ENCODE measurements at places on chromosomes 13 and 19.

DNA sequence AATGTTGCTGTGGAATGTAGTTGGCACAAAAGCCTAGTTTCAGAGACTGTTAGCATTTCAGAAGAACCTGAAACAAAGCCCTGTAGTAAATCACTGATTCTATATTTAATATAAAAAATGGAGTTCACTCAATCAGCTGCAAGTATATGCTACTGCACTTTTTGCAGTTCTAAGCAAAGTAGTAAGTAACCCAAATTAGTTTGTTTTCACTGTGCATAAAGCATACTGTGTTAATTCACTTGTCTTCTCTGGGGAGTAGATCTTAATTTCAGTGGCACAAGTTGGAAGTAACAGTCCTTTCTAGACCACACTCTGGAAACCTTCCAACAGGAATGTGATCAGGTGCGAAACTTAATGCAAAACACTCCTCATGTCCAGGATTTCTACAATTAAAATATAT is 139.3 kb downstream of the DACH1 start:
- DNase-seq, result no peak

GRCh38 chr13:25692099-25692498 is 320.3 kb downstream of the ATP8A2 start:
- DNase-seq, result no peak

GRCh38 chr13:32150794-32151193 is 119.2 kb downstream of the FRY start:
- no peak for DNase-seq

- no peak for DNase-seq
These were observed 14.4 kb downstream of the BCAM start for GRCh38 chr19:44823373-44823698.

DNA sequence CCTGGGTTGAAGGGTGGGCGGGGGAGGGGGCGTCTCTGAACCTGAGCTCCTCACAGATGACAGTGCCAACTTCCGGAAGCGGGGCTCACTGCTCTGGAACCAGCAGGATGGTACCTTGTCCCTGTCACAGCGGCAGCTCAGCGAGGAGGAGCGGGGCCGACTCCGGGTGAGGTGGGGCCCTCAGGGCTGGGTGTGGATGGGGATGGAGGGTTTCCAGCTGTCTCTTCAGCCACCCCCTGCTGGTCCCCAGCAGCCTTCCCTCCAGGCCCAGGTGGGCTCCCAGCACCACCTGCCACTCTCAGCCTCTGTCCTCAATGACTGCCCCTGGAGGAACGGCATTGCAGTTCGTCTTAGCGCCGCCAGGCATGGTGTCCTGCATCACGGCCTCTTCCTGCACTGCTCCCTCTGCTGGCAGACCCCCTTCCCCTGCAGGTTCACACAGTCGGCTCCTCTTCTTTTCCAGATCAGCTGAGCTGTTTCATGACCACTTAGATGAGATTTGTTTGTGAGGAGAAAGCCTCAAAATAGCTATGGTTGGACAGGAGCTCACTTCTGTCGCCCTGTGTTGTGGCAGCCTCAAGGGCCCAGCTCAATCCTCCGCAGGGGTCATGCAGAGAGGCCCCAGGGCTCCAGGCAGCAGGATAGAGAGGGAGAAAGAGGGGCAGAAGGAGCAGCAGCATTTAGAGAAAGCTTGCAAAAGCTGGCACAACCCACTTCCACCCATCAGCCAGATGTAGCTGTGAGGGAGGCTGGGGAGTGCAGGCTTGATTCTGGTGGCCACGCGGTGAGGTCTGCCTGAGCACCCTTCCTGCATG is 2.5 kb upstream of the GARIN5A start:
- DNase-seq, result no peak

GRCh38 chr19:6963244-6963852 is 57.9 kb downstream of the MBD3L2B start:
- DNase-seq, result no peak

DNA sequence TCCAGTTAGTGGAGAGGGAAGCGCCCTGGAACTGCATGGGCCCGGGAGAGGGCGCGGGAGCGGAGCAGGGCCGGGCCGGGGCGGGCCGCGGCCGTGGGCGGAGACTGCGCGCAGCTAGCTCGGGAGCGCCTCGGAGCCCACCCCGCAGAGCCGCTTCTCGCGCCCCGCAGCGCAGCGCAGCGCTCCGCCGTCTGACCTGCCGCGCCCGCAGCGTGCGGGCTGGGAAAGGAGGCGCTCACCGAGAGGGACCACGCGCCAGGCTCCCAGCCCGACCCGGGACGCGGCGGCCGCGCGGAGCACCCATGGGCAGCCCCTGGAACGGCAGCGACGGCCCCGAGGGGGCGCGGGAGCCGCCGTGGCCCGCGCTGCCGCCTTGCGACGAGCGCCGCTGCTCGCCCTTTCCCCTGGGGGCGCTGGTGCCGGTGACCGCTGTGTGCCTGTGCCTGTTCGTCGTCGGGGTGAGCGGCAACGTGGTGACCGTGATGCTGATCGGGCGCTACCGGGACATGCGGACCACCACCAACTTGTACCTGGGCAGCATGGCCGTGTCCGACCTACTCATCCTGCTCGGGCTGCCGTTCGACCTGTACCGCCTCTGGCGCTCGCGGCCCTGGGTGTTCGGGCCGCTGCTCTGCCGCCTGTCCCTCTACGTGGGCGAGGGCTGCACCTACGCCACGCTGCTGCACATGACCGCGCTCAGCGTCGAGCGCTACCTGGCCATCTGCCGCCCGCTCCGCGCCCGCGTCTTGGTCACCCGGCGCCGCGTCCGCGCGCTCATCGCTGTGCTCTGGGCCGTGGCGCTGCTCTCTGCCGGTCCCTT is at the start of gene MLNR:
TSS of gene MLNR (plus strand) at position 303 of the 820 bp plus-strand sequence. CDS start at position 303, 0 bp downstream.
- DNase-seq, result peak; percentile 18

- DNase-seq, result no peak
These were observed 1250.7 kb downstream of the UQCRFS1 start for GRCh38 chr19:27962264-27962663.

- DNase-seq, result peak; percentile 77
These were observed 34.2 kb downstream of the TDRD3 start for GRCh38 chr13:60431108-60431700.

- DNase-seq, result no peak
These were observed 2.8 kb downstream of the ZNF536 start for GRCh38 chr19:30374865-30375552.

GRCh38 chr13:66574606-66575005 is 655.5 kb downstream of the PCDH9 start:
- no peak for DNase-seq

GRCh38 chr19:10854350-10855089 is 6.3 kb downstream of the C19orf38 start:
- no peak for DNase-seq

DNA sequence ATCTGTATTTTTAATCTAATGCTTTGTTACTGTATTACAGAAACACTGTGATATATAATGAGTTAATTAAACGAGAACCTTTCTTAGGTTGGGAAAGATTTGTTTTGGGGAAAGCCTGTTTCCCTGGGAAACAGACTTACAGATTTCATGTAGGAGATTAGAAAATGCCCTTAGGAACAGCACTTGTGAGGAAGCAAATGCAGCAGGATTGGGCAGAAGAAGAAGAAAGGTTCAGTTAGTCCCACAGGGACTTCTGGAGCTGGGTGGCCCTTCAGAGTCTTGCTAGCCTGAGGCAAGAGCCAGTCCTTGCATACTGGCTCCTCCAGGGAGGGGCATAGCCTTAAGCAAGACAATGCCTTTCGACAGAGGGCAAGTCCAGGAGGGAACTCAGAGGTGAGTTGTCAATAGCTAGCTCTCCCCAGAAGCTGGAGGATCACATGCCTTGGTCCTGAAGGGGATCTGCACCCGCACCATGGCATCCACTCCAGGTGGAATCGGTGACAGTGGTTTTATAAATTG is 36.8 kb downstream of the N4BP2L1 start:
- no peak for DNase-seq

GRCh38 chr13:35712907-35713761 is 236.6 kb upstream of the MAB21L1 start:
- DNase-seq, result no peak

- no peak for DNase-seq
These were observed 9.7 kb upstream of the SPACA4 start for GRCh38 chr19:48596679-48597465.

GRCh38 chr19:28556371-28556770 is 656.6 kb downstream of the UQCRFS1 start:
- DNase-seq, result peak; percentile 2

GRCh38 chr13:110525328-110526319 is 35.9 kb downstream of the RAB20 start:
- DNase-seq, result peak; percentile 43

DNA sequence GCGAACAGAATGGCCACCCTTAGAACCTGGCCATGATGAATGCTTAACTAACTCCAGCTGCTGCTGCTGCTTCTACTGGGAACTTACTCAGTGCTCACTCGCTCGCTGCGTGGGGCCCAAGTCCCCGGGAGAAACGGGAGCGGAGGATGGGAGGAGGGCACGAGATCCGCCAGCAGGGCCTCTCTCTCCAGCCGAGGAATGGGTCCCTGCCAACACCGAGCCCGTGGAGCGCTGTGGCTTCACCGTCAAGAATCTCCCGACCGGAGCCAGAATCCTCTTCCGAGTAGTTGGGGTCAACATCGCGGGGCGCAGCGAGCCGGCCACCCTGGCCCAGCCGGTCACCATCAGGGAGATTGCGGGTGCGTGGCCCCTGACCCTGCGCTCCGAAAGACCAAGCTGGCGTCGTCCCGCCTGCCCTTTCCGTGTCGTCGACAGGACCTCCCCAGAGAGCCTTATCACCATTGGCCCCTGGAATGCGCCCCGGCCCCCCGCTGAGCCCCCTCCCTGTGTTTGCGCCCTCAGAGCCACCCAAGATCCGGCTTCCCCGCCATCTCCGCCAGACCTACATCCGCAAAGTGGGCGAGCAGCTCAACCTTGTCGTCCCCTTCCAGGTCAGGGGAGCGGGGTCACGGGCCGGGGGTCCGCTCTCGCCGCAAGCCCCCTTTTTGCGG is 17.8 kb upstream of the EMC10 start:
- no peak for DNase-seq

GRCh38 chr19:50717891-50718254 is 1.7 kb downstream of the SHANK1 start:
- DNase-seq, result no peak

GRCh38 chr13:91948736-91949135 is 550.3 kb downstream of the GPC5 start:
- DNase-seq, result peak; percentile 11

DNA sequence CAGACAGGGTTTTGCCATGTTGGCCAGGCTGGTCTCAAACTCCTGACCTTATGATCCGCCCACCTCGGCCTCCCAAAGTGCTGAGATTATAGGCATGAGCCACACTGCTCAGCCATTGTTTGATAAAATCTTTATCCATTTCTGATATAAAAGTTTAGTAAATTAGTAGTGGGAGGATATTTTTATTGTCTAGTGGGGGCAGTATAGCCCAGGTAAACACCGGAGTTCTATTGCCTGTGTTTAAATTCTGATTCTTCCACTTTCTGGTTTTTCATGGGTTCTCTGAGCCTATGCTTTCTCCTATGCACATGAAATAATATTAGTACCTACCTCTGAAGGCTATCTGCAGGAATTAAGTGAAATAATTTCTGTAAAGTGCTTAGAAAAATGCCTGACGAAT is 20.1 kb upstream of the ARHGEF18 start:
- no peak for DNase-seq

DNA sequence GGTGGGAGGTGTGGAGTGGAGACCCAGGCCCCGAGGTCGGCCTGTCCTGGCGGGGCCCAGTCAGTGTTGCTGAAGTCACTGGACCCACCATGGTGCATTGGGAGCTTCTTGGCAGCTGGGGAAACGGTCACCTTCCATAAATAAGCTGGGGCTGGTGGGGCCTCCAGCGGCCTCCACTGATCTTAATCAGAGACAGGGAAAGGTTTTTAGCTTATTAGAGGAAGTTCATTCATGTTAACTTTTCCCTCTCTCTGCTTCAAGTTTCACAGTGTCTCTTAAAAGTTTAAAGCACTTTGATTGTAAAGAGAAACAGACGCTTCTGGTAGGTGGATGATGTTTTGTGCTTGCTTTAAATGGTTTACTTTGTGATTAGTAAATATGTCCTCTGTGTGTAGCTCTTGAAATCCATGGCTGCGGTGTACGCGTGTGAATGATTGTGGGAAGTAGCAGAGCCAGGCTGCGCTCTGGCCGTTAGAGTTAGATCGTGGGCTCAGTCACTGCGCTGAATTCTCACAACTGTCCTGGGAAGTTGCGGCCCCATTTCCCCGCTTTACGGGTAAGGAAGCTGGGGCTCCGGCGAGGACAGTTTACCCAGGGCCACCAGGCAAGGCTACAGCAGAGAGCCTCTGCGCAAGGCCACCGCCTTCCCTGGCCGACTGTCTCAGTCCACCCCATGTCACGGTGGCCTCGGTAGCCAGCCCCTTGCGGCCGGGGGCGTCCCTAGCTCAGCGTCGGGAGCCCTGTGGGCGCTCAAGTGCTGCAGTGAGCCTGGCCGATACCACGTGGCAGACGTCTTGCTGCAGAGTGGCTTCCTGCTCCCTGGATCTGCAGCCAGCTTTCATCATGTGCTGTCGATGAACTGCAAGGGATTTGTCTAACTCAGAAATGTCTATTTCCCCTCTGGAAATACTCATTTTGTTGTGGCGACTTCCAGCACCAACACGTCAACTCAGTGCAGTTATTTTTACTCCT is 16.5 kb upstream of the NDUFS7 start:
- no peak for DNase-seq

GRCh38 chr19:1646659-1647453 is 5.6 kb downstream of the TCF3 start:
- DNase-seq, result no peak

GRCh38 chr13:20130012-20130411 is 30.8 kb downstream of the GJA3 start:
- DNase-seq, result no peak

- peak; percentile 25 for DNase-seq
These were observed 607 bp downstream of the NFIC start for GRCh38 chr19:3366753-3367627.

DNA sequence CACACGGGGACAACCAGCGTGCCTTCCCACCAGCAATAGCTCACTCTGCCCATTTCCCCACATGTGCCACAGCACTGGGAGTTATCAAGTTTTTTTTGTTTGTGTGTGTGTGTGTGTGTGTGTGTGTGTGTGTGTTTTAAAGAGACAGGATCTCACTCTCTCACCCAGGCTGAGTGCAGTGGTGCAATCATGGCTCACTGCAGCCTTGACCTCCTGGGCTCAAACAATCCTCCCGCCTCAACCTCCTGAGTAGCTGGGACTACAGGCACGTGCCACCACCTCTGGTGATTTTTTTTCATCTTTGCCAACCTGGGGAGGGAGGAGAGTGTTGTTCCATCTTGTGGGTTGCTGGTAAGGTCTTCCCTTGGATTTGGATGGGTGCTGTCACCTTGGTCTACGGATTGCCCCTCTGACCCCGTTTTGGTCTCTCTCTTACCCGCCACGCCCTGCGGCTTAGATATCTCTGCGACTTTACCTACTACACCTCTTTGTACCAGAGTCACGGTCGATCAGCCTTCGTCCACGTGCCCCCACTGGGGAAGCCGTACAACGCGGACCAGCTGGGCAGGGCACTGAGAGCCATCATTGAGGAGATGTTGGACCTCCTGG is 22.6 kb downstream of the PGPEP1 start:
- no peak for DNase-seq

- DNase-seq, result peak; percentile 83
These were observed 749 bp upstream of the PAN3 start for GRCh38 chr13:28137596-28137995.
